Stimulated activated CD4-positive, alpha-beta T cell treated with anti-CD3 and anti-CD28 coated beads, Interleukin-2, amount 100 ng/mL, for 4 hours (primary cell): ENCODE measurements at places on chromosomes 7 and 10.

DNA sequence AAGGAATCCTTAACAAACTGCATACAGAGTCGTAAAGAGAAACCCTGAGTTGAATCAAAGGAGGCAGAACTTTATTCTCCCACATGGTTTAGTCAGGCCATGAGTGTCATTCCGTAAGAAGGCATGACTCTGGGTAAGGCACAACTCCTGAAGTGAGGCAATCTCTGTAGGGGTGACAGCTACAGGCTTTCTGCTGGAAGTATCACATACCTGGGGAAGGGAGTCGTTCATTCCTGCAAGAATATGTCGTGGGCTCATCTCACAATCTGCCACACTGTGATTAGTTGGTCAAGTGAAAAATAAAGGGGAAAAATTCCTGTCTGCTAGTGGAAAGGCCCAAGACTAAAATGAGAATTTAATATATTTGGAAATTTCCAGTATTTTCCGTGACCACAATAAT lies 392.6 kb downstream of the POM121L12 start:
- DNase-seq: no peak

- DNase-seq: no peak
These were observed 435.4 kb downstream of the KIF20B start for GRCh38 chr10:90136731-90137316.

DNA sequence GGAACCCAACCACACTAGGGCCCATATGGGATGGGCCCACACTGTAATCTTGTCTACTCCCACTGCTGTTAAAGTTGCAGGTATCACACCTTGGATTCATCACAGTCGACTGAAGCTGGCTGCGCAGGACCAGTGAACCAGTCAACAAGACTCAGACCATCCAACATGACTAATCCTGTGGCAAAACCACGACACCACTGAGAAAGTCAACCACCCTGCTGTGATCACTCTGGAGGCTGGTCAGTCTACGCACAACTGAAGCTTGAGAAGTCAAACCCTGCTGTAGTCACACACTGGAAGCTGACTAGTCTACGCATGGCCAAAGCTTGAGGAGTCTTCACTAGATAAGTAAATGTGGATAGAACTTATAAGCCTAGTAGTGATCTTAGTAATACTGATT lies 9.6 kb upstream of the CYREN start:
- no peak for DNase-seq

- DNase-seq: no peak
These were observed 31.1 kb downstream of the NUB1 start for GRCh38 chr7:151372612-151373265.

- no peak for DNase-seq
These were observed 35.3 kb downstream of the INPP5F start for GRCh38 chr10:119761106-119761505.

DNA sequence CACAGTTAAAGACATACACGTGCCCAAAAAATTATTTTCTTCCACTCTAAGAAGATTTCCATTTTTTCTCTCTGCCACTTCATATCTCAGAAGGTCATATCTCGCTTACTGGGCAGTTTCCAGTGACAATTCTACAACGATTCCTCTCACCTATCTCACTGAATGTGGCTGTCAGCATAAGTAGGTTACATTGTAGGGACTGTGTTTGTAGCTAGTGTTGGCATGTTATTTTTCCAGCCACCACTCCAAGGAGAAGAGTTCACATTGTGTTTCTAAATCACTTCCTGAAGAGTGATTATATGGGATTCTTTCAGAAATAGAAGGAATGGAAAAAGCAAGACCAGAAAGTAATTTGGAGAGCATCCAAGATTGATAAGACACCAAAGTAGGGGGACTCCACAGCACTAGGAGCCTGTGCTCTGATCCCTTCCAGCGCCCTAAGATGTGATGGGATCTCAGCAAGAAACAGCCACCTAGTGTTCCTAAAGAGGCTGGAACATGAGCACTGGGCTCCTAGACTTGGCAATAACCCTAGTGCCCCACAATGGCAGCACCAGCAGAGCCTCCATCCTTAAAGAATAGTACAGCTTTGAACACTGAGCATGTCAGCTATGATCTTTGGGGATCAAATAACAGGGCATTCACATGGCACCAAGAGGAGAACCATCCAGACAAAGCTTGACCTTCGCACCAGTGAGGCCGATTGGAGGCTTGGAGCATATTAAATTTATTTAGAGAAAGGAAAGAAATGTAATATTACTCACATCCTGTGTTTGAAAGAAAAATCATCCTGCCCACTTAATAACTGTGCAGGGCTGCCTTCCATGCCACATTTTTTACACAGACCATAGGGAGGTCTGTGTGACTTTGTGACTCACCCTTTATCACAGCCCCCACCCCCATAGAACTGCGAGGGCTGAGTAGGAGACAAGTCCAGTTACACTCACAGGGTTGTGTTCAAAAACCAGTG lies 51.8 kb downstream of the CAV1 start:
- no peak for DNase-seq

GRCh38 chr10:53990799-53991238 lies 810.2 kb downstream of the PCDH15 start:
- no peak for DNase-seq

GRCh38 chr10:11746883-11747539 lies 4.8 kb downstream of the ECHDC3 start:
- no peak for DNase-seq

DNA sequence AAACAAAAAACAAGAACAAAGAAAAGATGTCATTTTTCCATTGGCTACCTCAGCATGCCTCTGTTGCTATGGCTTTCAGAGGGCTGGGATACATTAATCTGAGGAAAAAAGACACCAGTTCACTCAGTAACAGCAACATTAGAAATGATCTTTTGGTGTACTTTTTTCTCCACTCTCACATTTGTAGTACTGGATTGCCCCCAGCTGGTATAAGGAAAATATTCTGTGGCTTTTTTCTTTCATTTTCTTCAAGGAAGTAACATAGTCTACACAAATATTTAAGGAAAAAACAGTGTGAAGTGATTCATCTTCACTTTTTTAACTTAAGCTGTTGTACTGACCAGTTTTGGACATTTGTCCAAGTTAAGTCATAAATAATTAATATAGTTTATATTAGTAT lies 482.3 kb downstream of the SORCS1 start:
- no peak for DNase-seq

- DNase-seq: no peak
These were observed 303.6 kb downstream of the GPAM start for GRCh38 chr10:111879969-111880368.

- DNase-seq: no peak
These were observed 19.8 kb downstream of the KBTBD2 start for GRCh38 chr7:32871624-32872371.

DNA sequence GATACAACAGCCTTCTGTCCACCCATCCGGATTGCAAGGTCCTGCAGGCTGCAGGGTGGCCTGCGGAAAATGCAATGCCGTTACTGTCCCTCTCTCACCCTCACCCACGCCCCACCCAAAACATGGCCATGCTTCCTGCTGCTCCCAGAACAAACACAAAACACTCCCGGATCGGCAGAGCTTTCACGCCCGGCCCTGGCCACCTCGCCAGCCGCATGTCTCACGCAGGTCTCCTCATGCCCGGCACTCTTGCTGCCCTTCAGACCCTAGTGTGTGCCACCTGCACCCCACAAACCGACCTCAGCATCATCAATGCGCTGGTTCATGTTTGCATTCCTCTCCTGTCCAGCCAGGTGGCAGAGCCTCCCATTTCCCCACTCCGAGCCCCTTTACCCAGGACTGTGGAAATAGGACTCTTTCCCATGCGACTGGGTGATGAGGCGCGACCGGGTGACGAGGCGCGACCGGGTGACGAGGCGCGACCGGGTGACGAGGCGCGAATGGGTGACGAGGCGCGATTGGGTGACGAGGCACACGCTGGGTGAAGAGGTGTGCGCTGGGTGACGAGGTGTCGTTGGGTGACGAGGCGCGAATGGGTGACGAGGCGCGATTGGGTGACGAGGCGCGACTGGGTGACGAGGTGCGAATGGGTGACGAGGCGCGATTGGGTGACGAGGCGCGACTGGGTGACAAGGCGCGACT lies 8.9 kb upstream of the NOM1 start:
- DNase-seq: no peak

DNA sequence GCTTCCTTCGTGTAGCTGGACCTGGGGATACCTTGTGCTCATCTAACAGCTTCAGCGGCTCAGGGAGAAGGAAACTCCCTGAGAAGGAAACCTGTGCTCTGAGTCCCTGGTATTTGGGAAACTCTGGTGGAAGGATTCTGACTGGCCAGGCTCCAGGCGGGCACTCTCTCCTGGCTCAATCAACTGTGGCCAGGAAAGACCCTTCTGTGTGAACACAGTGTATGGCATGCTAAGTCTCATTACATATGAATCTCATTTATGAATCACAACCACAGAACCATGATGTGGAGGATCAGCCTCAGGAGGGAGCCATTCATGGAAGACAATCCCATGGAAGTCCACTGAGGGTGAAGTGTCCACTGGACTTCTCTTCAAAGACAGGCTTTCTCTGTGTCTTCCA lies 20.9 kb downstream of the NPS start:
- no peak for DNase-seq

GRCh38 chr7:97017192-97018125 lies 7.2 kb downstream of the DLX5 start:
- DNase-seq: no peak

- DNase-seq: no peak
These were observed 597.9 kb upstream of the C7orf33 start for GRCh38 chr7:147992698-147993097.

GRCh38 chr10:102611514-102612087 lies 32.7 kb upstream of the TRIM8 start:
- DNase-seq: no peak

DNA sequence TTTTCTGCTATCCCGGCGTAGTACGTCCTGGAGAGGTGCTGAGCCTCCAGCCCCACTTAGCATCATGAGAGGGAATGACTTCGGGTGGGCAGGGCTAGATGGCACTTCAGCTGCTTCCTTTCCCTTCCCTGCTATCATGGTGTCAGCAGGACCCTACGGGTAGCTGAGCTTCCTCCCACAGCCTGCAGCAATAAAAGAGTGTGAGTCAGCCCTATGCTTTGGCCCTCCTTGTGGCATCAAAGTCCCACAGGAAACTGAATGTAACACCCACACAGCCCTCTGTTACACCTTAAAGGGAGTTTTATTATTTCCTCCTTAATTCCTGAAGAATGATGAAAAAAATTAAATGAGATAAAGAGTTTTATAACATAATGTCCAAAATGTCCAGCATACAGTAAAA lies 458.1 kb downstream of the RPS24 start:
- no peak for DNase-seq

DNA sequence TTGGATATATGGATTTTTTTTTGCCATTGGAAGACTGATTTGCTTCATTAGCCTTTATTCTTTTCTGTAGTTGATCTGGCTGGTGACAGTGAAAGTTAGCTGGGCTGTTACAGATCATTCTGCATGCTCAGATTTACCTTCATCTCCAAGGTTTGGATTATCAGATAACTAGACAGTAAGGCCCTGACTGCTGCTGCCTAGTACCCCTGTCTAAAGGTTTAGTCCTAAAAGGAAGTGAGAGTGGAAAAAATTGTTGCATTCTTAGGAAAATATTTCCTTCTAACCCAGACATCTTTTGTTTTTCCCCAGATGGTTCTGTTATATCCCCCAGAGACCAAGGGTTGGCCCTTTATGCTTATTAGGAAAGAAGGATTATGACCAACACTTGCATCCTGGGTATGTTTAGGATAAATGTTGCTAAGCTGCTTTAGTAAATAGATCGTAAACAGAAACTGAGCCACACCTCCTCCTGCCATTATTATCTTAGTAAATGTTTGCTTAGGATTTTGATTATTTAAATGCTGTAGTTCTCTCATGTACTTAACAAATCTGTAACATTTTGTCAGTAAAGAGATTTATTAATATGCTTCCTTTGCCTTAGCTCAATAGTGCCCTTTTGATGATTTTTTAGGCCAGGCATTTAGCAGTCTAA lies 44.4 kb downstream of the MCU start:
- DNase-seq: no peak

DNA sequence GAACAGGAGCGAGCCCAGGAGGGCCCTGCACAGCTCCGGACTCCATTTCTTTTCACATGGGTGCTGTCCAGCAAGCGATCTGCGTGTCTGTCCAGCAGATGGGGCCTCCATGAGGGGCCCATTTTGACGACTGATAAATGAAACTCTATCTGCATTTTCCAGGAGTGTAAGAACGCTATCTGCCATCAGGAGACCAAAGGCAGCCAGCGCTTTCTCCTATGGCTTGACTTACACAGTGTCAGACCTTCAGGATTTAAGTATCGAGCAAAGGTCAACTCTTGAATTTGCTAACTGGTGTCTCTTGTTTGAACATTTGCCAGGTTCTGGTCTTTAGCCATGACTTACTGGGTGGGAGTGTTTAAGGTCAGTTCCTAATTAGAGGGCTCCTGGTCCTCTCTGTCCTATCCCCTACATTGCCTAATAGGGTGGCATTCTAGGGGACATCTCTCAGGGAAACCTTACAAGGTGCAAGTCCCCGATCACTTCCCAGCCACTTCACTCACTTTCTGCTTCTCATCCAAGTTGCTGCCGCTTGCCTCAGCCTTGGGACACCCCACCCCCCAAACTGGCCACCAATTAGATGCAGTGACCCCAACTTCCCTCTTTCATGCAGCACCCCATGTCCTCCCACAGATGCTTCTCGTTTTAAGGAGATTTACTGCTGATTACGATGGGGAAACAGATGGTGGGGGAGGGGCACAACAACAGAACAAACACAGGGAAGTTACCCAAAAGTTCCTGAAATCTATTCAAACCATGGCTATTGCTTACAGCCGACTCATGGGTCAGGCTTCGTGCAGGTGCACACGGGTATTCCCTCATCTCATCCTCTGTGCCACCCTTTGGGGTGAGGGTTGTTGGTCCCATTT lies 20.0 kb downstream of the VSIR start:
- no peak for DNase-seq

GRCh38 chr10:78450807-78451485 lies 417.3 kb downstream of the RPS24 start:
- no peak for DNase-seq

DNA sequence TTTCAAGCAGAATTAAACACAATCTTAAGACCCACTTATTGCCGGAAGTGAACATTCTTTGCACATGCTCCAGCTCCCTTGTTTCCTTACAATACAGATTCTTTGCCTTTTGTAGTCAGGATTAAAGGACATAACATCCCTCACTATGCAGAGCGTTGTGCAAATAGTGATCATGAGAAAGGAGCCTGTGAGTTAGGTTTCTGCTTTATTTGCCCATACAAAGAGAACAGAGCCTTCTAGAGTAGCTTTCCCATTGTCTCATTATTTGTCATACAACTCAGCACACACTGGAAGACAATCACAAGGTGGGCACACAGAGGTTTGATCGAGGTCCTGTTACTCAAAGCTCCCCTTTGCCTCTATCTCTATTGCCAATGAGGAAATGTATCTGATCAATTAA lies 48.2 kb upstream of the WDR11 start:
- DNase-seq: no peak

- no peak for DNase-seq
These were observed 5.6 kb upstream of the MUC3A start for GRCh38 chr7:100943693-100944092.

- no peak for DNase-seq
These were observed 613.1 kb downstream of the SUGCT start for GRCh38 chr7:40747856-40748255.

DNA sequence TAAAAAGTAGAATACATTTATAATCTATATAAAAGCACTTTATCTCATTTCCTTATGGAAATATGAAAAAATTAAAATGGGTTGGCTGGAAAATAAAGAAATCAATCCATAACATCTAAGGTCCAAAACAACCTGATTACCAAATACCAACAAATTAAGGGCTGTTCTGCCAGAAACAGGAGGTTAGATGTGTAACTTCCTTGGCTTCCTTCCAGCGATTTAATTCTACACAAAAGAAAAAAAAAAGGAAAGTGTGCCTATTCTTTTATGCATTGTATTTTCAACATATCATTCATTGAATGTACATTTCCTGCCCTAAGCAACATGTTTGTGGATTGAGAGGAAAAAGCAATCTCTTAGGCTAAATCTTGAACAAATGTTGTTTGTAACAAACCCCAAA lies 36.2 kb upstream of the USP6NL start:
- DNase-seq: no peak
